ENCODE measurements at places on chromosomes 7 and 10.

DNA sequence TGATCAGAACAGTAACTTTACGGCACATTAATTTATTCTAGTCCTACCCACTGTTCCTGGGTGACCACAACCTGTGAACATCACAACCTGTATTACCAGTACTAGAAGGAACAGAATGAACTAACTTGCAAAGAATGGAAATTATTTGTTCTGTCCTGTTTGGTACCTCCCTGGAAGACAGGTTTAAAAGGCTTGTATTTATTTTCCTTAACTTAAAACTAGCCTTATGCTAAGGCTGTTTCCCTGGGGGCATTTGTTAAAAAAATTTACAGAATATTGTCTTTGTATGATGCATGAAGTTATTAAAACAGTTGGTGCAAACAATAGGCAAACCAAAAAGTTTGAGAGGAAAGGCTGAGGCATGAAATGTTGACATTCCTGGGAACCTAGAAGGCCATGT, 132.7 kb downstream of the DNAJC1 start:
- DNase-seq = no peak

- no peak for DNase-seq
Measured at GRCh38 chr7:82085116-82085515, 315.3 kb upstream of the HGF start.

GRCh38 chr7:116949941-116950801, 3.1 kb upstream of the ST7 start:
- no peak for DNase-seq

GRCh38 chr10:77428691-77429395, 208.8 kb downstream of the KCNMA1 start:
- no peak for DNase-seq

DNA sequence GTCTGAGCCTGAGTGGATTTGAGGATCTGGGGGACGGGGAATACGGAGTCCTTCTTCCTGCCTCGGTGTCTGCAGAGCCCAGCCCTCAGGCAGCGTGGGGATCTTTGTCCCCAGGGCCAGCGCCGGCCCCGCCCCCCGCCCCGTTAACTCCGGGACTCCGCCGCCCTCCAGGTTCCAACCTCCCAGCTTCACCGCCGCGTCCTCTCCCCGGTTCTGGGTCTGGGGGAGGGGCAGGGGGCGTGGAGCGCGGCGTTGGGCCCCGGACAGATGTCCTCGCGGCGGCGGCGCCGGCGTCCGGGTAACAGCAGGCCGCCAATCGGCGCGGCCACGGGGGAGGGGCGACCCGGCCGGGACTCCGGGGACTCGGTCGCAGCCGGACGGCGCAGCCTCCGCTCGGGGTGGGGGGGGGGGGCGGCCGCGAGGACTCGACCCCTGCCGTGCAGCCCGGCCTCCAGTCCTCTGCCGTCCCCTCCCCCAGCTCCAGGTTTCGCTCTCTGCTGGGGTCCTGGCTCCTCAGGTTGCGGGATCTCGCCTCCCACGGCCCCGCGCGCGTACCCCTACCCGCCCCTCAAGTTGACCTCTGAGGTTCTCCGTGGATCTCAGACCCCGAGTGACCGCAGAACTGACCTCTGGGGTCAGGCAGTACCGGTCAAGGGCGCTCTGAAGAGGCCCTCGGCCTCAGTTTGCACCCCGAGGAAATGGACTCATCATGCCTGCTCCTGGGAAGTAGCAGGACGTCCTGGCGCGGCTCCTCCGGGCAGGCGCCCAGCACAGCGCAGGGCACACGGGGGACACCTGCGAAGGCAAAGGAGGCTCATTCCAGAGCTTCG, 2.3 kb upstream of the ELFN1 start:
- DNase-seq = no peak

- no peak for DNase-seq
Measured at GRCh38 chr7:351681-352480, 61.9 kb downstream of the FOXL3 start.

- DNase-seq = no peak
Measured at GRCh38 chr7:24767878-24768569, 10.8 kb upstream of the GSDME start.

GRCh38 chr7:47277321-47277781, 304.6 kb downstream of the TNS3 start:
- no peak for DNase-seq

- no peak for DNase-seq
Measured at GRCh38 chr7:30618080-30618676, 23.5 kb downstream of the GARS1 start.

GRCh38 chr10:86411281-86411841, 44.8 kb upstream of the GRID1 start:
- DNase-seq = no peak

DNA sequence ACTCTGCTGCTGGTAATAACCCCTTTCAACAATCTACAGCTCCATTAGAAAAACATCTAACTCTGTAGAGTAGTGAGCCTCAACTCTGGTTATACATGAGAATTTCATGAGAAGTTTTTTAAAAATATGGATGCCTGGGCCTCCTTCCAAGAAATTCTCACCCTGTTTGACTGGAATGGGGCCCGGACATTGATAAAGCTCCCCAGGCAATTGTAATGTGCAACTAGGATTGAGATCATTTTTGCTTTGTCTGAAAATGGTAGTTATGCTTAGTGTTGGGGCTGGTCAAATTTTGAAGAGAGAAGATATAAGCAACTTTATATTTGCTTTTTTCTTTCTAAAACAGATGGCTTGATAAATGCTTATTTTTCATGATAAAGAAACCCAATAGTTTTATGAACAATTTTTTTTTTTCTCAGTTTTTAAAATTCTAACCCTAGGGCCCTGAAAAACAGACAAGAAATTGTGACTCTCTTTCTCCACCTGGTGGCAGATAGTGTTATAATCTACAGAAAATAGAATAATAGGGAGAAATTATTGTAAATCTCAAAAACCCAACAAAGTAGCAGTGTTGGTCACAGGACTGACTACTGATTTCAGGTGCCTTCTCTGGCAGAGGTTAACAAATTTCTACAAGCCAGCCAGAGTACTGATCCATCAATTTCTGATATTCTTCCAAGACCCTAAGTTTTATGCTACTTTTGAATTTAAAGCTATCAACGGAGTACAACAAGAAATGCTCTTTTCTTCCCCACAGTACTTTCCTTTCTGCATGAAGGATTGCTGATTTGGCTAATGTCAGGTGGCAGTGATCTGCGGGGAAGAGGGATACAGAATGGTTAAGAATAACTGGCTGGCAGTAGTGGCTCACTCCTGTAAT, 174.8 kb downstream of the DKK1 start:
- DNase-seq = no peak

DNA sequence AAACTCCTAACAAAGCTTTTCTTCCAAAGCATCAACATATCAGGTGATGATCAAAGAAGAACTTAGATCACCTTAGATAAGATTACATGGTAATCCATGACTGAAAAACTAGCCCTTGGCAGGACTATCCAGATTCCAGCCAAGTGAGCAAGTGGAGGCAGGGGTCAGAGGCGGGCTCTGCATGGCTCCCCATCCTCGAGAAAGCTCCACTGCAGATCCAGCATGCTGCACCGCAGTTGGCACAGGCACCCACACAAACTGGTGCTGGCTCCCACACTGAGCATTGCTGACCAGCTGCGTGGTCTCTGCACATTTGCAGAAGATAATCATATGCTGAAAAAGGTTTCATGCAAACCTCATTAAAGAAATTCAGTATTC, 10.1 kb downstream of the PSAP start:
- no peak for DNase-seq

- no peak for DNase-seq
Measured at GRCh38 chr7:152556013-152556755, 119.8 kb downstream of the XRCC2 start.

DNA sequence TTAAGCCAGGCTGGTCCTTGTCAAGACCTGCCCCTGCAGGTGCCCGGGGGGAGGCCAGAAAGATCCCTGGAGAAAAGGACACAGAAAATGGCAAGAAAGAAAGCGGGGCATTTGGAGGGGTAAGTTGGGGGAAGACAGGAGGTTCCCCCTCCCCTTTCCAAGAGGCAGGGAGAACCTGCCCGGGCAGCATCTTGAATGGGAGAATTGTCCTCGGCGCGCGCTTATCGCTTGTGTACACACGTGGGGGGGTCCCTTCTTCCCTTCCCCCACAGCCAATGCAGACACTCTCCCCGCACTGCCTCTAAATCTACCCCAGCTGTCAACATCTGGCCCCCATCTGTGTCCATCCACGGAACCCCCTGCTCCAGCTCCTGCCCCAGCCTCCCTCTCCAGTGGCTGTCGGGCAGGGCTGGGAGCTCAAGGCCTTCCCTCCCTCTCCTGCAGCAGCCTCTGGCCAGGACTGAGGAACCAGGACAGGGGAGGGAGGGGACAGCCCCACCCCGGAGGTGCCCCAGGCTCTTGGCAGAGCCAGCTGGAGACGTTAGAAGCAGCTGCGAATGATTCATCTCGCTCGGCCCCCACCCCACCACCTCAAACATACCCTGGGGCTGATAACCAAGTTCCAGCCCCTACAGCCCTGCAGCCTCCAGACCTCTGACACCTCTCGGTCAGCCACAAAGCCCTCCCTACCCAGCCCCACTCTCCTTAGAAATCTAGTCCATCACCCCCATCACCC, 25.3 kb downstream of the EPHB4 start:
- DNase-seq = no peak

- DNase-seq = no peak
Measured at GRCh38 chr10:3074145-3074665, 6.9 kb downstream of the PFKP start.

DNA sequence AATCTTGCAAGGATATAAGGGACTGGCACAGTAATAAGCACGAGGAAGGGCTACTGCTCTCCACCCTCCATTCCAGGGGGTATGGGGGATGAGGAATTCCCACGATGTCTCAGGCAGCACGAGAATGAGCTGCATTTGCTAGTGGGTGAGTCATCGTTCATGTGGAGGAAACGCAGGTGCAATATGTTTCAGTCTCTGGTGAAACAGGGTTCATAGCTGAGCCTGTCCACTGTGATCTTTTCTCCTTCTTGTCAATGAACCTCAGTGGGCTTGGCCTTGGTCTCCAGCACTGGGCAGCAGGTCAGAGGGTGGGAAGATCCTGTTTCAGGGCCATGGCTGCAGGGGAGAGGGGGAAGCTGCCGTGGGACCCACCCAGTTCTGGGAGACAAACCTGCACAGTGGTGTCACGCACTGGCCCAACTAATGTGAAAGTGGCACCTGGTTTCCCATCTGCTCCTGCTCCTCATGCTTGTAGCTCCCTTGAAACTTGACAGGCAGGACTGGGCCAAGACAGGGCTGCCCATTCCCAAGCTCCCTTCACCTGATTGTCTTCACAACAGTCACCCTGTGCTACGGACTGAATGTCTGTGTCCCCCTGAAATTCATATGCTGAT, 181.9 kb downstream of the USP6NL start:
- no peak for DNase-seq

DNA sequence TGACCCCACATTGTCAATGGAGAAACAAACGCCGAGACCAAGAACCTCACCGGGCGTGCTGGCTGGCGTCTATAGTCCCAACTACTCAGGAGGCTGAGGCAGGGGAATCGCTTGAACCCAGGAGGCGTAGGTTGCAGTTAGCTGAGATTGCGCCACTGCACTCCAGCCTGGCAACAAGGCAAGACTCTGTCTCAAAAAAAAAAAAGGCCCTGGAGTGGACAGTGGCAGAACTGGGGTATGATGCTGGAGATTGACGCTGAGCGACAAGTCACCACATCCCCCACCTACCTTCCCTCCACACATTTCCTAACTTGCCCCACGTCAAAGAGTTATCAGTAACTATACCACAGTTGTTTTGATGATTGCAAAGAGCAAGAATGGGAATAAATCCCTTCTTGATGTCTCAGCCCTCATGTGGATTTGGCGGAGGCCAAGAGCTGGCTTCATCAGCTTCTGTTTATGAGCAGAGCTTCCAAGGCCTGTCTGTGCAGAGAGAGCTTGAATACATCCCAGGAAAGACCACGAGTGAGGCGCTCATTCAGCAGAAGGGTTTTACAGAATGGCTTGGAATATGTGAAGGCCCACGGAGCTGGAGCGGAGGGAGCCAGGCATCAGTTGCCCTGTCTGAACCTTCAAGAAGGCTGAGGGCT, 28.0 kb upstream of the TNS3 start:
- DNase-seq = no peak

DNA sequence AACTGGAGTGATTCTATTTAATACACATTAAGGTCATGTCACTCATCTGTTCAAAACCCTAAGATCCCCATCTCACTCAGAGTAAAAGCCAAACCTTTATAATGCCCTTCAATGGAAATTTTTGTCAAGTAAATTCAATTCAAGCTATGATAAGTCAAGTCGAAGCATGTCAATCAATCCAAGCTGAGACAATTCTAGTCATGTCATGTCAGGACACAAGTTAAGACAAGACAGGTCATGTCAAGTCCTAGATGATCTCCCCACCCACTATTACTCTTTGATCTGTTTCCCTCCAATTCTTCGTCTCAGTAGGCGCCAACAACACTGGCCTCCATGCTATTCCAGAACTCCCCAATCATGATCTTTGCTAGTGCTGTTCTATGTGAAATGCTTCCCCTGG, 141.4 kb downstream of the MAGI2 start:
- no peak for DNase-seq

DNA sequence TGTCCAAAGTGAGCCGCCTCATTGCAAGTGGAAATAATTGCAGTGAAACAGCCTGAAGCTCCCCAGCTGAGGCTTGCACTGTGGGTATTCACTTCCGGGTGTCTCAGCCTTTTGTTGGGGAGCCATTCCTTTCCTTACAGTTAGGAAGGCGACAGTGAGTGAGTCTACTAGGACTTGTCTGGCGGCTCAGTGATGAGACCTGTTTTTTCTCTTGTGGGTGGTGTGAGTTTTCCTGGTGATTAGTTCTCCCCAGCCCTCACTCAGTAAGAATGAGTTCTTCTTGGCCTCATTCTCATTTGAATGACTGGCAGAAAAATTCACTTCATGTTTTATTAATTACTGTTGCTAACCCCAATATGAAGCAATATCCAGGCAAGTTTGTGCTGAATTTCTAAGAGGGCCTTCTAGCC, 2.6 kb downstream of the PGAM1 start:
- DNase-seq = peak; percentile 38

- no peak for DNase-seq
Measured at GRCh38 chr7:50262446-50262845, 42.1 kb upstream of the IKZF1 start.

GRCh38 chr7:27459731-27460053, 203.0 kb downstream of the HIBADH start:
- DNase-seq = no peak

DNA sequence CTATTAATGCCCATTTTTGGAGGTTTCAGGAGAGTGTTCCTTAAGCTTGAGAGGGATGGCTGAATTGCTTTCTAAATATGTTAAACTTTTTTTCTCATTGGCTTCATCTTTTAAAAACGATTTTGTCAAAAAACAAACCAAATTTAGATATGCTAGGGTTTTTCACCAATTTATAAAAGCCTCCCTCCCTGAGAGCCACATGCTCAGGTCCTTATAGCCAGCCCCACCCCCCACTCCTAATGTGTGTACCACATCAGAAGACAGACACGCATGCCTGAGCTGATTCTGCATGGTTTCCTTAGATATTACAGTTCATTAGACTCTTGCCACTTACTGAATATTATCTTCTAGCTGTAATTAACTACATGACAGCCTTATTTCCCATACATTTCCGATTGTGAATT, 2.0 kb downstream of the CUL1 start:
- peak; percentile 9 for DNase-seq

- DNase-seq = no peak
Measured at GRCh38 chr7:97006816-97007582, 1.6 kb downstream of the DLX6 start.

All from activated T-helper 9 cell treated with anti-CD3 and anti-CD28 coated beads, Interleukin-2, amount 50 U/mL, for 16 hours (primary cell).